ENCODE measurements at places on chromosomes 12 and 14. TPM values are rescaled to one million over a fixed set of nuclear protein-coding genes. Genes with fewer than 3 reads are reported as not detected.

DNA sequence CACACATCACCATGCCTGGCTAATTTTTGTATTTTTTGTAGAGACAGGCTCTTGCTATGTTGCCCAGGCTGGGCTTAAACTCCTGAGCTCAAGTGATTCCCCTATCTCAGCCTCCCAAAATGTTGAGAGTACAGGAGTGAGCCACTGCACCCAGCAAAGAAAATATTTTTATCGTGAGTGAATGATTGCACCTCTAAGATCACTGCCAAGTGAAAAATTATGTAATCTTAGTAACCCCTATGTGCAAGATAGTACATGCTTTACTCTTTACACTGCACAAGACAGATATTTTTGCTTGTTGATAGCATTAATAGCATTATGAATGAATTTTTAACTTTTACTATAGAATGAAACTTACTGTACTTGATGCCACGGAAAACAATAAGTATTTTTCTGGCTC is 3.4 kb upstream of the MRPS35 start:
- DNase-seq: no peak

DNA sequence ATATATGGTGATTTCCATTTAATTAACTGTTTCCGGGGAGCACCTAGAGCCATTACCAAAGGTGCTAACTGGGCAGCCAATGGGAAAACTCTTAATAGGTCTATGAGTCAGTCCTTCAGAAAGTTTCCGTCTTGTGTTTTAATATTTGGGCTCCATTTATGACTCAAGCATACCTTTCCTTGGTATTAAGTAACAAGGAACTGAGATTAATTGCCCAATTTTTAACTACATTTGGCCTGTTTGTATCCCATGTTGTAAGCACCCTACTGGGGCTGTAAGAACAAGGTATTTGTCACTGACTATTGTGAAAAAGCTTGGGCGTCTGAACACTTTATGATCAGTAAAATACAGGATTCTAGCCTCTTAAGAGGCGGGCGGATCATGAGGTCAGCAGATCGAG is 62.8 kb upstream of the FOXN3 start:
- DNase-seq: no peak

DNA sequence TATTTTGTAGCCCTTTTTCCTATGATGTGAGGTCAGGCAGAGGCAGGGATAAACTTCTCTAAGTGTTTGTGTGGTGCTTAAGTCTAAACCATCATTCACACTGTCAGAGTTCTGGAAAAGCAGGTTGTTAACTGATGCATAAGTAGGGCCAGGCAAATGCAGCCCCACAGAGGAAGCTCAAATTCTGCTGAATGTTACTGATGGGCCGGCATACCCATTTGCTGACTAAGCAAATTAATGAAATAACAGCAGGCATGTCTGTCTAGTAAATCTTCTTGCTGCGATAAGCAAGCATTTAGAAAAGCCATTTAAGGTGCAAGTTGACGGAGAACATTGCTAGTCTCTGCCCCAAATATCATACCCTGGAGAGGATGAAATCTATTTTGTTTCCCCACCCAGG is 523.2 kb upstream of the CCDC196 start:
- DNase-seq: peak; percentile 6

DNA sequence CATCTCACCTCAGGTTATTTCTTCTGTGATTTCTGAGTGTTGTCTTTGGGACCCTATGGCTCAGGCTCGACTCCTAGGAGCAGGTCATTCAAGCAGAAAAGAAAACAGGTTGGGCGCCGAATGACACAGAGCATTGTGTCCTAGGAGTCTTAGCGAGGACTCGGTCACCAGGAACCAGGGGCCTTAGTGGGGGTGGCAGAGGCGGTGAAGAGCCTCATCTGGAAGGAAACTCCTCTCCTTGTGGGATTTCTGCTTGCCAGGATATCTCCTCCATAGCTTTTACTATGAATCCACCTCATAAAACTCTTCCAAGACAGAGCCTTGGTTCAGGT is 630 bp downstream of the PLEKHH1 start:
- no peak for DNase-seq

- no peak for DNase-seq
Measured at GRCh38 chr12:71472441-71472911, 32.9 kb downstream of the LGR5 start.

- DNase-seq: peak; percentile 46
Measured at GRCh38 chr12:27424631-27425230, 21.8 kb upstream of the SMCO2 start.

GRCh38 chr14:38122241-38122640 is 85.5 kb upstream of the SSTR1 start:
- no peak for DNase-seq

- DNase-seq: no peak
Measured at GRCh38 chr12:105018012-105018411, 31.9 kb downstream of the NOPCHAP1 start.

DNA sequence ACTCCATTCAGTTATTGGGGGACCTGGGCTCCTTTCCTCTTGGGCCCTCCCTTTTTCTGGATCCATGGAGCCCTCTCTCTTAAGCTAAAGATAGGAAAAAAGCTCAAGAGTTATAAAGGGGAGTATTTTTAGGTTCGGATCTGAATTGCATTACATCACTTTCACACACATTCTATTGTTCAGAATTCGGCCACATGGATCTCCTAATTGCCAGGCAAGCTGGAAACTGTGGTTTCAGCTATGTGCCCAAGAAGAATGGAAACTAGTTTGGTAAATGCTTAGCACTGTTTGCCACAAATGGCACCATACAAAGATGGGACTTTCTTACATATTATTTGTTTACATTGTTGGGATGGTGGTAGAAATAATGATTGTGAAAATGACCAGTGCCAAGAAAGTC is 145.6 kb downstream of the LRIG3 start:
- DNase-seq: no peak

GRCh38 chr12:121114019-121114639 is 18.5 kb upstream of the P2RX7 start:
- DNase-seq: no peak

- peak; percentile 42 for DNase-seq
Measured at GRCh38 chr12:77724367-77724957, 106.2 kb upstream of the NAV3 start.

GRCh38 chr14:26595926-26596542 is 1.8 kb downstream of the NOVA1 start:
- no peak for DNase-seq

DNA sequence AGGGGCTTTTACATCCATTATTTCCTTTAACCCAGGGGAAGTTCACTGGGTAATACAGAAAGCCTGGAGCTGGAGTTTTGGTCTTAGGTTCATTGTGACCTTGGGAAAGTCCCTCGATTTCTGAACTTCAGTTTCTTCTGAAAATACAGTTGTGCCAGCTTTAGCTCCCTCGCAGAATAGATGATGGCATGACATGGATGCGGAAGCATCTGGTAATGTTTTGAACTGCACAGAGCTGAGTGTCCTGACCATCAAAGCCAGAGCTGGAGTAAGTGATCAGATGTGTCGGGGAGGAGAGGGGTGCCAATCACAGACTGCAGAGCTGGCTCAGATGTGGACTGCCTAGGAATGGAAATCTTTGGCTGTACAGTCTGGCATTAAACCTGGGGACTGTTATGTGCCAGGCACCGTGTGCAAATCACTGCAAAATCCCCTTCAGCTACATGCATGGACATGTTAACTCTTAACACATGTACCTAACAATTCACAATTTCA is 180.9 kb downstream of the ETV6 start:
- DNase-seq: no peak

DNA sequence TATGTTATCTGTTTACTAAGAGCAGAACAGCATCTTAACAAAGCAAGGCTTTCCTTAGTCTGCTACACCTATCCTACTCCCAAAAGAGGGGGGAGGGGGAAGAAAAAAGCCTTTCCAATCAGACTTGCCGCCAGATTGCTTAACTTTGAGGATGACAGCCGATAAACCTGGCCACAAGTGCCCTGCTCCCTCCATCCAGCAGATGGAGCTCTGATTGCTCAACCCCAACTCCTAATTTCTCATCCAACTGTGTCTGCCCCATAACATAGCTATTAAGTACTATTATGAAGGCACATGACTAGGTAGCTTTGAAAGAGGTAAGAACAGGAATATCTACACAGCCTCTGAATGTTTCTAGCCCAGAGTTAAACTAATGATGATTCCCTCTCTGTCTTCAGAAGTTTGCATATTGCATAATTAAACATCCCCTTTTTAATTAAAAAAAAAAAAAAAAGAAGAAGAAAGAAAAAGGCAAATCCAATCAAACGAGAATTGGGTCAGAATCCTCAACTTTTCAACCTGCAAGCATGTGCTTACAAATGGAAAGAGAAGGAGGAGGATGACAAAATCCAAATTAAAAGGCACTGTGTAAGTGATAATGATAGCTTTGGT is 247.4 kb downstream of the GALC start:
- DNase-seq: peak; percentile 12

GUCY2C gene
- polyA plus RNA-seq: 0.71 TPM

FAM234B gene
- polyA plus RNA-seq: 9.1 TPM

PROX2 gene
- polyA plus RNA-seq: 2.3 TPM

KIF5A gene
- 5.1 TPM for polyA plus RNA-seq

GLRX5 gene
- 67.7 TPM for polyA plus RNA-seq

CMA1 gene
- polyA plus RNA-seq: 0.49 TPM

PRH2 gene
- 0.49 TPM for polyA plus RNA-seq
